Fibroblast of villous mesenchyme (primary cell): ENCODE measurements at places on chromosomes 3 and 15. TPM values are rescaled to one million over a fixed set of nuclear protein-coding genes. Genes with fewer than 3 reads are reported as not detected.

AADAC gene
- total RNA-seq: 0.32 TPM in 1 of 2 replicates, not detected in the other

PPP1R14D gene
- total RNA-seq: not detected in 2 replicates

IL17RB gene
- 0.32 and 0.43 TPM in 2 replicates for total RNA-seq

GRK7 gene
- under 0.01 TPM in 1 of 2 replicates, not detected in the other for total RNA-seq

ANKUB1 gene
- not detected in 2 replicates for total RNA-seq

STARD9 gene
- total RNA-seq: 9.1 and 11.0 TPM in 2 replicates
